ENCODE measurements at places on chromosomes 6 and 20.

GRCh38 chr20:41192575-41192974 lies 55.2 kb downstream of the PLCG1 start:
- DNase-seq = no peak

DNA sequence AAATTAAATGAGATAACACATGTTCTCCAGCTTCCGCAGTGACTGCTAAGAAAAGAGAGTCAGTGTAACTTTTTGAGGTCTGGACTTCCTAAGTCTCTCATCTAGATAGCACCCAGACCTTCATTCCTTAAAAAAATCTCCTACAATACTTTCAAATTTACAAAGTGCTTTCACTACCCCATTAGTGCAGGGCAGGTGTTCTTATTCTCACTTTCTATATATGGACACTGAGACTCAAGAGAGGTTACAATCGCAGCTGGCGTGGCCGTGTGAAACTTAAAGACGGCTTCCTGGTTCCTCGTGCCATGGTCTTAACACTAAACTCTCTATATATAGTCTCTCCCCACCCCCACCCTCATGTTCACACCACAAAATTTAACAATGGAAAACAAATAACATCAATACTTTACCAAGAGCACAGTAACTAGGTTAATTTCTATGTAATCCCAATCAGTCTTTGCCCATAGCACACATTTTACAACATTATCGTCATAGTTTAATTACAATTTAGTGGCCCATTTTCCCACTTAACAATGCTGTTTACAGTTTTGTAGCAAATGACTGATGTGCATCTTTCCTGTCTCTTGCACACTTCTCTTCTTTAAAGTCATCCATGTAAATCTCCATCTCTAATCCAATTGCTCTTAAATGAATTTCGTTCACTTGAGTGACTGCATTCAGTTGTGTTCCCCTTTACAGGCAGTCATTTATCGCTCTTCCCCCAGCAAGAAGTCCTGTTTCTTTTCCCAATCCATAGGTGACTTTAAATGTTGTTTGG lies 78.8 kb upstream of the ARID1B start:
- DNase-seq = no peak

GRCh38 chr20:396619-397431 lies 11.3 kb upstream of the RBCK1 start:
- DNase-seq = no peak

DNA sequence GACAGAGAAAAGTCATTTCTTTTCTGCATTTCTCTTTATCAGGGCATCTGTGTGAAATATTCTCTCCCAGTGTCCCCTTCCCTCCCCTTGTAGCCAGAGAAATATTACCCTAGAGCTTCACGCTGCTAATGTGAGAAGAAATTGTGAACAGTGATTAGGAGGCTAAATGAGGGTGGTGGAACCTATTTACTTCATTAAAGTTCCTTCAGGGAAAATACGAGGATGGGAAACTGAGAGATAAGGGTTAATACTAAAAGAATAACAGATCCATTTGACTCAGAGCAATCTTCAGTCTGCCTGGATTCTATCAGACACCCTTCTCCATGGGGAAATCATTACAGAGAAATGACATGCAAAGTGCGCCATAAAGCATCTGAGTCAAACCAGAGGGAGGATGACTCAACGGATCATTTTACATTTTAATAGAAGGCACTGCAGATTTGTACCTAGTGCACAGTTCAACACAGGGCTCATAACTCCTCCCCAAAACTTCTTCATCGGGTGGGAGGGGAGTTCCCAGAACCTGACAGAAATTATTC lies 131.3 kb downstream of the GJA10 start:
- no peak for DNase-seq

- DNase-seq = no peak
Observed at GRCh38 chr6:1392813-1393640, 3.7 kb downstream of the FOXF2 start.

DNA sequence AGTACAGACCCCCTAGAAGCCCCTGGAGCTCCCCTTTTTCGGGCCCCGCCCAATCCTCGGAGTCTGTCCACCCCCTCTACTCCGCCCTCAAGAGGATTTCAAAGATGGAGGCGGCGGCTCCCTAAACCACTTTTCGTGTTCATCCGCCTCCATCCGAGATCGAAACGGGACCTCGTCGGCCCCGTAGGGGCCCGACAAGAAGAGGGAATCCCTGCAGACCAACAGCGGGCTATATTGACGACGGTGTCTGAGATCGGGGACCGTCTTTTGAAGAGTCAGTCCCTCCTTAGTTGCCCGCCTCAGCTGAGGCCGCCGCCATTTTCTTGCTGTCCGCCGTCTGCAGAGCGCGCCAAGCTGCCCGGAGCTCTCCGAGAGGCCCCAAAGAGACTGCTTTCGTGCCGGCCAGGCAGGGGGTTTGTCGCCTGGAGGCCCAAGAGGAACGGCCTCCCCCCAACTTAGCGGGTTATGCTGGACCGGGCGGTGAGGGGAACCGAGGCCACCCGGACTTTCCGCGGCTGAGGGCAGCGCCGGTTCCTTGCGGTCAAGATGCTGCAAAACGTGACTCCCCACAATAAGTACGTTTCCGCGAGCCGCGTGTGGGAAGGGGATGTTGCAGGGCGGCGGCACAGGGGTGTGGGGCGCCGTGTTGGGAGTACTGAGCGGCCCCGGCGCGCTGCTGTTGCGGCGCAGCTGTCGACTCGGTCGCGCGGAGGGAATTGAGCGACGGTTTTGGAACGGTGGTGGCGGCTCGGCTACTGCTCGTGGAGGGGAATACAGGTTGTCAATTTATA lies 4.2 kb downstream of the BRD2 start:
- peak; percentile 60 for DNase-seq

DNA sequence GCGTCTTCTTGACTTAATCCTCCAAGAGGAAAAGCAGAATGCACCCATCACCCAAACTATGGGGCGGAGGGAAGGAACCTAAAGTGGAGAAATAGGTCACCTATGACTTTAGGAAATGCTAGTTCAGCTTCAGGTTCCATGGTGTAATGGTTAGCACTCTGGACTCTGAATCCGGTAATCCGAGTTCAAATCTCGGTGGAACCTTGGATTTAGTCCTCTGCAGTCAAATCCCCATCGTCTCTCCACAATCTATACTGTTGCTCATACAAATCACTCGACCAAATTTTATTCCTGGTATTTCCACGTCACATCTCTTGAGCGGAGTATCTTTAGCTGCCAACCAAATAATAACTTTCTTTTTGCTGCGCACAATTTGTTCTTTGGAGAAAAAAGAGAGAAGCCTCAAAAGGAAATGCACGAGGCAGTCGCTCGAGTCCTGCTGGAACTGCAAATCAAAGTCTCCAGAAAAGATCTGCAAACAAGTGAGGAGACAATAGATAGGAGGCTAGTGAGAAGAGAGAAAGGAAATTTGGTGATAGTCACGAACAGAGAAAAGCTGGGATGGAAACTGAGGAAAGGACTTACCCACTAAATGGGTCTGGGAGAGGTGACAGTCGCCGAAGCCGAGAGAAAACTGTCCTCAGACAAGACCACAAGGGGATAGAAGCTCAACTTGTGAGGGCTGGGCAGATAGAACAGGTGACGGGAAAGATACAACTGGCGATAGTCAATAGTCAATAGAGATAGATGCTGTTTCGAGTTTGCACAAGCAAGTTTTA lies 16.6 kb downstream of the POM121L2 start:
- no peak for DNase-seq

- DNase-seq = no peak
Observed at GRCh38 chr20:52150440-52151258, 40.9 kb downstream of the ZFP64 start.

DNA sequence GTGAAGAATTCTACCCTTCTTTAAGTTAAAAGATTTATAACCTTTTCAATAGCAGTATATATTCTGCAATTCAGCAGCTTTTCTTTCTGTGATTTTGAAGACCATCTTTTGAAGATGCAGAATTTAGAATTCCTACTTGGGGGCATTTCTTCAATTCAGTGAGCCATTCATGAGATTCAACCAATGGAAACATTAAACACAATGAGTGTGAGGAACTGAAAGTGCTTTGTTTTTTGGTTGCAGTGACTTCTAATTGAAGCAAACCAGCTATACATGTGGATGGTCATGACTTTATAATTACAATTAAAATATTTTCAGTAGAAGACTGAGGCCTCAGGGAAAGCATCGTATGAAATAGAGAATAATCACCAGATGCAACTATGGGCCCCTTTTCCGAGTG lies 108.3 kb downstream of the CARMIL1 start:
- no peak for DNase-seq

GRCh38 chr20:59222253-59223181 lies 58.9 kb downstream of the ZNF831 start:
- DNase-seq = peak; percentile 83

DNA sequence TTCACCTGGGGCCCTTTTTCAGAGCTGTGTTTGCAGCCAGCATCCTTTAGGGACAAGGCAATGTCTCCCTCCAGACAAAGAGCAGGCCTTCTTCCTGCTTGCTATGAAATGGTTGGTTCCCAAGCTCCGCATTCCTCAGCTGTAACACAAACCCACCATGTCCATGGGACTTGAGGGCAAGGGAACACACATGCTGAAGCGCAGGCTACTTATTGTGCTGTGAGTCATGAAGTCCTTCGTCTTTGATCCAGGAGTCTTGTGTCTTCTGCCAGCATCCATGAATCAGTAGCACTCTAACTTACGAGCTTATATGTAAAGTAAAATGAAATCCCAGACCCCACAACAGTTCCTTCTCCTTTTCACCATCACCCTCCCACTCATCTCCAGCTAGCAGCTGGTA lies 59.0 kb downstream of the ANKRD60 start:
- DNase-seq = no peak

GRCh38 chr6:113734982-113735381 lies 122.2 kb upstream of the MARCKS start:
- DNase-seq = no peak

GRCh38 chr6:33235221-33235634 lies 26.9 kb downstream of the RING1 start:
- no peak for DNase-seq

DNA sequence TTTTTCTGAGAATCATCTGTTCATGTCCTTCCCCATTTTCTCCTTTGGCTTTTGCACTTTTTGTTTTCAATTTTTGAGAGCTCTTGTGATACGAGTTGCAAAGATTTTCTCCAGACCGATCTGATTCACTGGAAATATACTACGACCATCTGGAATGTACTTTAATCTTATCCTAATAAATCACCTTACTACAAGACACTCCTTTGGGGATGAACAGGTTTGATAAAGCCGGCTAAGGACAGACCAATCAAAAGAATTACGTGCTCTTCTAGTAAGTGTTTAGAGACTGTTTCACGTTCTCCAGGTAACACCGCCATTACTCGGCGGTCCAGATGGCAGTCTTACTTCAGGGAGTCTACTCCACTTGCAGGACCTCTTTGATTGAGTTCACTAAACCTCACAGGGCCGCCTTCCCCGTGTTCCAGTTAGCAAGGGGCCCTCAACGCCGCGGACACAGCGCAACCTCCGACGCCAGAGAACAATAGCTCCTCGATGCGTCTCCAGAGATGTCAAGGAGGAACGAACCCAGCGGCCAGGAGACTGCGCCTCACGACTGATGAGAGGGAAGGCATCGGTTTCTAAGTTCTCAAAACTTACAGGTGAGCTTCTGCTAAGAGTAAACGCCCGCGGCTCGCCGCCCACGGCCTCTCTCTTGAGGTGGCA lies 920 bp upstream of the WTAP start:
- no peak for DNase-seq

All from activated CD4-positive, CD25-positive, alpha-beta regulatory T cell (primary cell).